Activated CD8-positive, alpha-beta T cell treated with anti-CD3 and anti-CD28 coated beads, Interleukin-2, amount 10 ng/mL, durations not matched to agents 7 days and 5 days (primary cell): ENCODE measurements at places on chromosomes 1 and 21. TPM values are rescaled to one million over a fixed set of nuclear protein-coding genes. Genes with fewer than 3 reads are reported as not detected.
A peak's percentile ranks its signal among the peaks of the same experiment; 100 is the strongest.

S100A6 gene
- 425 TPM for total RNA-seq

CHIA gene
- total RNA-seq: not detected

- DNase-seq: no peak
Observed at GRCh38 chr21:44618504-44618903, 6.6 kb downstream of the KRTAP10-8 start.

DNA sequence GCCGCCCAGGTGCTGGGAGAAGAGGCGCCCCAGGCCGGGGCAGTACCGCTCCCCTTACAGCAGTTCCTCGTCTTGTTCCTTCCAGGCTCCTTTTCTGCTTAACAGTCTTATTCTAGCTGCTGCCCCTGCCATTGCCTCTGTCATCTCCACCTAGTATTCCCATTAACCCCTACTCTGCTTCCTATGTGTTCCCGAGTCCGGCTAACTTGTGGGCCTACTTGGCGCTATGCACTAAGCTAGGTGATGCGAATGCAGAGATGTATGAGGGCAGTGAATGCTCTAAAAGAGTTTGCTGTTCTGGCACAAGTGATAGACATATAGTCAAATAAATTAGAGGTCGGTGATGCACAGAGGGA lies 276 bp upstream of the IQGAP3 start:
- DNase-seq: no peak

- DNase-seq: no peak
Observed at GRCh38 chr21:19609611-19610010, 1206.0 kb upstream of the TMPRSS15 start.

- DNase-seq: no peak
Observed at GRCh38 chr1:50264590-50264989, 155.9 kb downstream of the ELAVL4 start.

DNA sequence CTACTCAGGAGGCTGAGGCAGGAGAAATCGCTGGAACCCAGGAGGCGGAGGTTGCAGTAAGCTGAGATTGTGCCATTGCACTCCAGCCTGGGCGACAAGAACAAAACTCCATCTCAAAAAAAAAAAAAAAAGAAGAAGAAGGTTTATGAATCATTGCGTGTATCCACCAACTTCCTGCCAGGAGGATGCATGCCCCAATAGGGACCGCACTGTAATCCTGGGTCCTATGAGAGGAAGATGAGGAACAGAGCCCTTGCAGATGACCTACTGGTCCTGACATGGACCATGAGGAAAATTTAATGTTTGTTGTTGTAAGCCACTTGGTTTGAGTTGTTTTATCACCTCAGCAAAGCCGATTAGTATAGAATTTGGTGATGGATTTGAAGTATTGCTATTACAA lies 56.7 kb downstream of the PTGS2 start:
- DNase-seq: no peak

GRCh38 chr21:37001441-37001840 lies 5.1 kb upstream of the RIPPLY3 start:
- no peak for DNase-seq

- no peak for DNase-seq
Observed at GRCh38 chr1:110708974-110709440, 34.3 kb upstream of the KCNA3 start.

DNA sequence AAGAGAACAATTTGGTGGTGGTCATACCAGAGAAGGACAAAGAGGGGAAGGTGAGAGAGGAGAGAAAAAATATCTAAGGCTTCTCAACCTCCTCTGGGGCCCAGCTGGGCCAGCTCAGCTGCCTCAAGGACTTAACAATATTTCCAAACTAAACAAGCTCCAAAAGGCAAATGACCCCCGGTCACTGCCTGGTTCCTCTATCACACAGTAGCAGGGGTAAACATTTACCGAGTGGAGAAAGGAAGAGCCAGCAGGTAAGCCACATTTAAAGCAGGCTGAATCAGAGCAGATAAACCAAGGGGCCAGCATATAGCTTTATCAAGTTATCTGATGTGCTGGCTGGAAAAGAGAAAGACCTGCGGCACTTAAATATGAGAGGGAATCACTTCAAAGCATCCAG lies 102.1 kb downstream of the KCND3 start:
- no peak for DNase-seq

DNA sequence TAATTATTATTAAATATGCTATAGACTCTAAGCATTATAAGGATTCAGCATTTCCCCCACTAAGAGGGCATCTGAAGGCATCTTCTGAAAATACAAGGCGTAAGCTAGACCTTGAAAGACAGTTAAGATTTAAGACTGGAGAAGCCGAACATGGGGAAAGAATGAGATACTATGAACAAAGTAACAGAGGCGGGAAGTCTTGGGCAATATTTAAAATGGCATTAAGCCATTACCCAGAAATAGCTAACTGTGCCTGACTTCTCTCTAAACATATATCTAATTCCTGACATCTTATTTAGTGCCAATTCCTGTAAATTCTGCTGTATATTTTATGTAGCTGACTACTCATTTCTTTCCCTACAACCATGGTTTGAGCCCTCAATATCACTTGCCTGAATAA lies 20.9 kb downstream of the DPH5 start:
- no peak for DNase-seq

DNA sequence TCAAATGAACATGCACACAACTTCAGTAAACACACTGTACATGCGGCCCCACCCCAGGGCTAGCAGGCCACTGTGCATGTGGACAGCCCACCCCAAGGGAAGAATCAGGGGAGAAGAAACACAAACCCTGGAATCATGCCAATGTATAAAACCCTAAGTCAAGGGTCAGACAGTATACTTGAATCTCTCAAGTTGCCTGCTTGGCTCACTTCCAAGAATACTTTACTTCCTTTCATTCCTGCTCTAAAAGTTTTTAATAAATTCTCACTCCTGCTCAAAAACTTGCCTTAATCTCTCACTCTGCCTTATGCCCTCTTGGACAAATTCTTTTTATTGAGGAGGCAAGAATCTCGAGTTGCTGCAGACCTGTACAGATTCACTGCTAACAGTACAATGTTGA lies 231.2 kb upstream of the CACYBP start:
- no peak for DNase-seq

DNA sequence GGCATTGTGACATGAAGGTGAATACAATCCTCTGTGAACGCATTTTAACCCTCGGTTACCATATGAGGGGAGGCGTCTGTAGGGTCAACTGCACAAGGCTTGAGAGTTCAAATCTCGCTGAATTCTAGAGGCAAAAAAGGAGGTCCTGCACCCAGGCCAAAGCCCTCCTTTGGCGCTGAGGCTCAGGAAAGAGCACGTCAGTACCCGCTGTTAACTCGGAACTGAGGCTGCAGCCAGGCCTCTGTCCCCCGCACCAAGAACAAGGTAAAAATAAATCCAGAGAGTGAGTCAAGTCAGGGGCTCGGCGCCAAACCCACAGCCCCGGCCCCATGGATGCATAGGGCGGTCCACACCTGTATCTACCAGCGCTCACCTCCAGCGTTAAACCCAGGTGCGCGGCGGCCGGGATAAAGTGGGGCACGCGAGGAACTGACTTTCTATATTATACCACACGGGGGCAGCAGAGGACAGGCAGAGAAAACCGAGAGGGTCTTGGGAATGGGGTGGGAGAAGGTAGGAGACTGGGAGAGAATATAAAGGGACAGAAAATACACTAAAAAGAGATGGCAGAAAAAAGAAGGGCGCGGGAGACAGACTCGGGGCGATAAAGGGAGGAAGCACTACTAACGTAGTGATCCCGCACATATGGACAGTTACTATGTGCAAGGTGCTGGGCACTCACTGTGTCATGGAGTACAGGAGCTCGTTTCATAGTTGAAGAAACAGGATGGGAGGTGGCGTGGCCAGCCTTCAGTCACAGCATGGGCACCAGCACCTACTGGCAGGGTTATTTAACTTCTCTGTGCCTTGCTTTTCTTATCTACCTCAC lies 54.9 kb downstream of the DMRTA2 start:
- peak; percentile 53 for DNase-seq

GRCh38 chr1:186618401-186619170 lies 61.6 kb downstream of the PTGS2 start:
- peak; percentile 71 for DNase-seq

GJA8 gene
- total RNA-seq: not detected

GRCh38 chr1:29807689-29808088 lies 571.4 kb downstream of the PTPRU start:
- DNase-seq: no peak

DNA sequence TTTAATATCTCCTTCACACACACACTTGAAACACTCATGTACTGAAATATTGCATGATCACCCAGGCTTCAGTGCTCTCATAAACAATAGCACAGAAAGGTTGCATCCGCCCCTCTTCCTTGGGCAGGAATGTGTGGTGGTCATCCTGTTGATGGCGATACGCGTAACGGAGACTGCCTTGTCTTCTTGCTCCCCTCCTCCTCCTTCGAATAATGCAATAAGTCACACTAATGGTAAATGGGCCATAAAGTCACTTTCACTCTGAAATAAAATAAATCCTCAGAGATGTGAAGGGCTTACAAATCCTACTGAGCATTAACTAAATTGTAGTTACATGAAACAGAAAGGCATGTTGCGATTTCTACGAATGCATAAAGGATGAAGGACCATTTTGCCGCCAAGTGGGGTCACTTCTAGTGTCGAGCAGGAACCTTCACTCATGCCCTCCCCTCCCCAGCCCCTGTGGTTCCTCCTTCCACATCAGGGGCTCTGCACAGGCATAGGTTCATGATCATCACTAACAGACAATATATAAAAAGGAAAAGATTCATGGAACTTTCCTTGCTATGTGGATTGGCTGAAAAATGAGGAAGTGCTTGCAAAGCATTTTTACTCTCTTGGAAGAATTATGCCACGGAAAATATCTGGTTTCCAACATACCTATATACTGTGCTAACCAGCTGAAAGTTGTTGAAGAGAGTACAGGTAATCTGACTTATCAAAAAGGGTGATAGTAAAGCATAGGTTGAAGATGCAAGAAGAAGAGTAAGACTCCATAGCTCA lies 1.2 kb upstream of the PGBD5 start:
- no peak for DNase-seq

- no peak for DNase-seq
Observed at GRCh38 chr1:73909043-73909562, 288.9 kb downstream of the LRRIQ3 start.

DCST2 gene
- 0.24 TPM for total RNA-seq

GRCh38 chr1:153308540-153308939 lies 4.2 kb downstream of the PGLYRP3 start:
- DNase-seq: no peak

DNA sequence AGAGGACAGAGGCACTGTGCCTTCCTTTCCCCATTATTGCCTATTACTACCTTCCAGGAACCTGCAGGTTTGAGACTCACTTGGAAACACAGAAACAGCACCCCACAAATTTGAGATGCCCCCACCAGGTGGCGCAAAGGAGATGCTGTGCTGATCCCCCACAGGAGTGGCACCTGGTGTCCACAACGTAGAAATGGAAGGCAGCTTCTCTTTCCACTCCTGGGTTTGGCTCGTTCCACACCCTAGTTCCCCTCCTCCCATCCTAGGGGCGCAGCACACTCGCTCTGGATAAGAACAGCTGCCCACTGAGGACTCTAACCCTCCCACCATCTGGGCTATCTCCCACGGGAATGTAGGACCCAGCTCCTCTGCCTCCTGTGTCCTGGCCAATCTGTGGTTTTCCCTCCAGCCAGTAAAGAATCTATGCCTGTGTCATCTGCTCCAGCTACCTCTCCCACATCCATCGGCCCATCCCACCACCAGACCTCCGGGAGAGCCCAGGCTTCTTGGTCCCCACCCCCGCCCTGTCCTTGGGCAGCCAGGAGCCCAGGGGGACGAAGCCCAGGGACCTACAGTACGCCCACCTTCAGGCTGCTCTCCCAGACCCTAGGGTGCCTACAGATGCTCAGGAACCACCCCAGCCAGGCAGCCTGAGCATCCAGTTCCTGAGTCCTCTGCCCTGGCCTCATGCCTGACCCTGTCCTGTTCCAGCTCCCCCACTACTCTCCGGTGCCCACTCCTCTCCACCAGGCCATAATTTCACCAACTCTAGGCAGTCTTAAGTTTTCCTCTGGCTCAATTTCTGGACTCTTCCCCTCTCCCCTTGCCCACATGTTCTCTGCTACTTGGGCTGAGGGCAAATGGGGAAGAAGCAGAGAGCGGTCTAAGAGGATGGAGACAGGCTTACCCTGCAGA lies 549 bp downstream of the THBS3 start:
- peak; percentile 95 for DNase-seq

GRCh38 chr21:40472013-40472412 lies 374.9 kb downstream of the DSCAM start:
- no peak for DNase-seq

- no peak for DNase-seq
Observed at GRCh38 chr1:242454262-242455051, 70.0 kb downstream of the PLD5 start.

DNA sequence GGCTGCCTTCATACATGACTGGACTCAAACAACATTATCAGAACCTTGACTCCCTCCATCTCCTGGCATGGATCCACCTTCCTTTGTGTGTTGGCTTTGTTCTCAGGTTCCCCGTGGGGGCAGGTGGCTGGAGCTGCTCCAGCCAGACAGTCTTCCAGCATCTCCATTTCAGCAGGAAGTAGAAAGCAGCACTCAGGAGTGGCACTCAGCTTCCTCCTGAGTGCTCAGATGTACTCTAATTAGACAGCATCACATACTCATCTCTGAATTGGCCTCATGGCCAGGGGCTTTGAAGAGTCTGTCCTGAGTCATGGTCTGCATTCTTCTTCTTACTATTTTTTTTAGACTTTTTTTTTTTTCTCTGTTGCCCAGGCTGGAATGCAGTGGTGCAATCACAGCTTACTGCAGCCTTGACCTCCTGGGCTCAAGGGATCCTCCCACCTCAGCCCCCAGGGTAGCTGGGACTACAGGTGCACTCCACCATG lies 27.9 kb downstream of the OVAAL start:
- no peak for DNase-seq

GRCh38 chr1:32919811-32920733 lies 18.9 kb upstream of the TMEM54 start:
- DNase-seq: no peak

AADACL3 gene
- not detected for total RNA-seq

DNA sequence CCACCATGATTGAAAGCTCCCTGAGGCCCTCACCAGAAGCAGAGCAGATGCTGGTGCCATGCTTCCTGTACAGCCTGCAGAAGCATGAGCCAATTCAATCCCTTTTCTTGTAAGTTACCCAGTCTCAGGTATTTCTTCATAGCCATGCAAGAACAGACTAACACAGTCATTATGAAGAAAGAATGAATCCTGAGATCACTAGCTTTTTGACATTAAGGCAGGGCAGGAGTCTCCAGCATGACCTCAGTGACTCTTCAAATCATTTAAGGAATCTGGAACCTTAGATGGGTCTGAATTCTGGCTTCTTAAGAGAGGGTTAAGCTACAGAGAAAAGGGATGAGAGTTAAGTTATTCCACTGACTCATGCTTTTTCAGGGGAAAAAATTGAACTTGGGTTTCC lies 79.0 kb downstream of the PTPN14 start:
- DNase-seq: no peak

IGSF21 gene
- total RNA-seq: not detected

DNA sequence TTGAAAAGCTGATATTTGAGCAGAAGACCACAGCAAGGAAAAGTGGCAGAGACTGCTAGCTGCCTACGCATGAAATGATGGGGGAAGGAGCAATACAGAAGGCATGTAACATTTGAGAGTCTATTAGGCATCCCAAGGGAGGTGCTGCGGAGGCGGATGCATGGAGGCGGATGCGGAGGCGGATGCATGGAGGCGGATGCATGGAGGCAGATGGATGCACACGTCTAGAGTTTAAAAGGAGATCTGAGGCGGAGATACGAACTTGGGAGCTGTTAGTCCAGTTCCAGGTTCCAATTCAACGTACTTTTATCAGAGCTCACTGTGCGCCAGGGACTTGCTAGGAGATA lies 744 bp upstream of the DDX20 start:
- DNase-seq: peak; percentile 58

- DNase-seq: no peak
Observed at GRCh38 chr1:119966020-119966419, 69.7 kb upstream of the ADAM30 start.

GRCh38 chr1:55337801-55338447 lies 122.8 kb upstream of the USP24 start:
- peak; percentile 28 for DNase-seq
